ENCODE measurements at places on chromosomes 2 and 18. TPM values are rescaled to one million over a fixed set of nuclear protein-coding genes. Genes with fewer than 3 reads are reported as not detected.

DNA sequence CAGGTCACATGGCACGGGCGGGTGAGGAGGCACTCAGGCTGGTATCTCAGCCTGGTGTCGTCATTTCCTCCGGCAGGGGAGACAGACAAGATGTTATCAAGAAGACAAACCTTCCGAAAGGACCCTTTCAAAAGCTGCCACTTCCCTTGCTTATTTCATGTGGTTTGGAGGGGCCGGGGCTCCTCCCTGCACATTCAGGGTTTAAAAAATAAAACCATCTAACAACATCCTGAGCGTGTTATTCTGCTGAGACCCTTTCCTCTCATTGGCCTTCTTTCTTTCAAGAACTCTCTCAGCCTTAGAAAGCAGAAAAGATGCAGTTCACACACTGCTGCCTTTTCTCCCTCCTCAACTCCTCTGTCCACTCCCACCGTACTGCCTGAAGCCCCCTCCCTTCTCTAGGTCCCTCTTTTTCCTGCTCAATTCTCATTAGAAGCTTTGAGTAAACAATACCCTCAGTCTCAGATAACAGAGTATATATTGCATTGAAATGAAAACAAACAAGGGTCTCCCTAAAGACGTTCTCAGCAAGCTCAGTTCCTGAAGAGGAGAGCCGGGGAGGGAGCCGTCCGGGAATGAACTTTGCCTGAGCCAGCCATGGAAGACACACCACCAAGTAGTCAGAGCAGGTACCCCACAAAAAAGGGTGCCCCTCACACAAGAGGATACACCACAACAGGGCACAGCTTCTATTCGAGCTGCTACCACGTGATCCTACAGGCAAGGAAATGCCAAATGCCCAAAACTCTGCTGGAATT, 9.7 kb downstream of the SMAD7 start:
- DNase-seq = no peak

- DNase-seq = no peak
Measured at GRCh38 chr18:35484034-35484433, 13.7 kb downstream of the INO80C start.

GRCh38 chr2:161976295-161976694, 97.7 kb downstream of the DPP4 start:
- DNase-seq = no peak

- no peak for DNase-seq
Measured at GRCh38 chr18:57837917-57838548, 34.9 kb upstream of the ATP8B1 start.

DNA sequence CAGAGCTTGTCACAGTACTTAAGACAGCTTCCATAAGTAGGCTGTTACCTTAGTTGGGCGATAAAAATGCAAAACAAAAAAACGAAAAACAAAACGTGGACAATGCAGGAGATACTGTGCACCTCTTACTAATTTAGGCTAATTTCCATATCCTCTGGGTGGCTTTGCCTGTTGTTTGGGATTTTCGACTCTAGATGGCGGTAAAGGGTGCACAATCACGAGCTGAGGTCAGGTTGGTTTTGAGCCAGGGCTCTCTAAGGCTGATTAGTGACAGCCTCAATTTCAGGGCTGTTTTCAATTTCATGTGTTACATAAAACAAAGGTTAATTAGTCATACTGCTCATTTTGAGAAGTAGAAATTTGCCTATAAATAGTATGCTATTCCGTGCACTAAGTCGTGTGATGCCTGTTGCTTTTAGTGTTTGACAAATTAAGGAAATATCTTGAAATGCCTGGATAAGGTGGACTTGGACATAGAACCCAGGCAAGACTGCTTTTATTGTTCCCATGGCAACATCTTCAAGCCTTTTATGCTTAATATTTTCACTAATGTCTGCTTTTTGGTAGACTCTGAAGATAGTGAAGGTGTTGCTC, 493.1 kb downstream of the SOCS6 start:
- DNase-seq = no peak

GRCh38 chr2:53820711-53821110, 33.9 kb downstream of the ERLEC1 start:
- no peak for DNase-seq

- DNase-seq = no peak
Measured at GRCh38 chr18:23641937-23642666, 20.6 kb downstream of the ANKRD29 start.

GRCh38 chr2:27756544-27757498, 14.7 kb upstream of the MRPL33 start:
- no peak for DNase-seq

DNA sequence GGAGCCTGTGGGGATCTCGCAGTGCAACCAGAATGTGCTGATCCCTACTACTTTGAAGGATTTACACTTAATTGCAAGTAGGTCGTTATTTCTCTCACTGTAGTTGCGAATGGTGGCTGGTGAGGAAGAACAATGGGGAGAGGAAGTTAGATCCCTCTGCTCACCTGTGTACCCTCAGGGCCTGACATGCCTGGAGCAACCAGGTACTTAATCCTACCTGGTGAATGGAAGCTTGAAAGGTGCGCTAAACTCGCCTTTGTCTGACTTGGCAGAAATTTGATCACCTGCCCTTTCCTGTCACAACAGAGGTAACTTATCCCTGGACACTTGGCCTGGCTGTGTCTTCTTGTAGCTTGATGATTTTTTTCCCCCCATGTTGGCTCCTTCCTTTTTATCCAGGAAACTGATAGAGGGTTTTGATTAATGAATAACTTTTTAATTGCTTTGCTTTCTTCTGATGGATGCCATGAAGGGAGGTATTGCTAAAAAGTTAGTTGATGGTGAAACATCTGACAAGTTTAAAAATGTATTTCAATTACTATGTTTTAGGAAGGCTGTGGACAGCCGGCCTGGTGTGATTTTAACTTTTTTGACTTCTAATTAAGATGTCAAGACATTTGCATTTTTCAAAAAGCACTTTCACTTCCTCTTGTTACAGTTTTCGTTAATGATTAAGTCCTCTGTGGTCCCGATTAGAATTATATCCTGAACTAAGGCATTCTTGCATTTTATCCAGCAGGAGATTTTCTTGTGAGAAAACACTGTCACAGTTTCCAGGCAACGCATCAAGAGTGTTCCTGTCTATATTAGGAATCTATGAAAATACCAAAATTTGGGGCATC, 9.2 kb downstream of the SGPP2 start:
- DNase-seq = no peak

- DNase-seq = no peak
Measured at GRCh38 chr18:48441405-48441881, 32.3 kb upstream of the ZBTB7C start.

GRCh38 chr2:72115110-72116080, 32.3 kb downstream of the CYP26B1 start:
- no peak for DNase-seq

GRCh38 chr18:58249712-58250111, 205.7 kb downstream of the NEDD4L start:
- no peak for DNase-seq

DNA sequence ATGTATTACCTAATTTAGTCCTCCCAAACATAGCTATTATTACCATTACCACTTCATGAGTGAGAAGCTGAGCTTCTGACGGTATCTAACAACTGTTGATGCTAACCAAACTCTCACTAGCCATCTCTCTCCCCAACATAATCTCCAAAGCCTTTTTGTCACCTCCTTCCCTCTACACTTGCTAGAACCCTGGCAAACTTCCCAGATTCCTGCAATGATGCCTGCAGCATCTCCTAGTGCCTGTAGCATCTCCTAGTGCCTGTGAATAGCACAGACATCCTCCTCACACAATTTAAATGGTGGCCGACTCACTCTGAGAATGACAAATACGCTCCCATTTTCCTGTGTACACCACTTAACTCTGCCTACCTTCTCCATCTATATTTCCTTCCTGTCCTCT, 126.7 kb downstream of the STK39 start:
- DNase-seq = no peak

- no peak for DNase-seq
Measured at GRCh38 chr2:4295680-4296079, 592.3 kb downstream of the DCDC2C start.

DNA sequence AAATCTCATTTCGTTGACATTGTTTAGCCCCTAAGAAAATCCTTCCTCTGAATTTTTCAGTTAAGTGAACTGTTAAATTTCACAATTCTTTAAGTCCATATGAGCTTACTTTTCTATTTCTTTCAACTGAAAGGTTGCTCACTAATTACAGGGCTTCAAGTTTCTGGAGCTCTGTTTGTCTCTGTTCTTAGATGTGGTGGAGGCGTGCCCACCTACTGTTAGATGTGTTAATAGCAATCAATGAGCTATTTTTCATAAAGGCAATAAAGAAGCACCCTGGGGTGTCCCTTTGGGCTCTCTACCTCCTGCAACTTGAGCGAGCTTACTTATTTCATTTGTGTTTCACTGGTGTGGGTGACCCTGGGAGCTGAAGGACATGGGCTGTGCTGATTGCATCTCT, 25.0 kb downstream of the CREG2 start:
- DNase-seq = no peak

DNA sequence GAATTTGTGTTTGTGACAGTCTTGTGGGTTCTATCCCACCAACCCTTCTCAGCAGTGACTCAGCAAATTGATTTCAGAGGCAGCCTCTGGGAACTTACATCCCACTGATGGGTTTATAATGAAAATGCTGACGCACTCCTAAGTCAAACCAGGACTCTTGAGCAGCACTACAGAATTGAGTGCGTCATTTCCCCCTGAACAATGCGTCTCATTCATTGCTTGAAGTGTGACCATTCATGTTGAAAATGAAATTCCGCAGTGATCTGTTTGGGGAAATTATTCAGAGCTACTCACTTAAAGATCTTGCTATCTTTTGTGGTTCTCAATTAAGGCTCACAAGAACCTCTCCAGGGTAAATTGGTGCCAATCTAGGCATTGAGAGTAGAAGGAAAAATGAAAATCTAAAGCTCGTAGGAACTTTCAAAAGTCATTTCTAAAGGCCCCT, 417.7 kb upstream of the SLC14A2 start:
- DNase-seq = no peak

- DNase-seq = no peak
Measured at GRCh38 chr18:79763407-79763806, 34.3 kb upstream of the KCNG2 start.

GRCh38 chr18:44473394-44474066, 207.2 kb upstream of the SETBP1 start:
- no peak for DNase-seq

DNA sequence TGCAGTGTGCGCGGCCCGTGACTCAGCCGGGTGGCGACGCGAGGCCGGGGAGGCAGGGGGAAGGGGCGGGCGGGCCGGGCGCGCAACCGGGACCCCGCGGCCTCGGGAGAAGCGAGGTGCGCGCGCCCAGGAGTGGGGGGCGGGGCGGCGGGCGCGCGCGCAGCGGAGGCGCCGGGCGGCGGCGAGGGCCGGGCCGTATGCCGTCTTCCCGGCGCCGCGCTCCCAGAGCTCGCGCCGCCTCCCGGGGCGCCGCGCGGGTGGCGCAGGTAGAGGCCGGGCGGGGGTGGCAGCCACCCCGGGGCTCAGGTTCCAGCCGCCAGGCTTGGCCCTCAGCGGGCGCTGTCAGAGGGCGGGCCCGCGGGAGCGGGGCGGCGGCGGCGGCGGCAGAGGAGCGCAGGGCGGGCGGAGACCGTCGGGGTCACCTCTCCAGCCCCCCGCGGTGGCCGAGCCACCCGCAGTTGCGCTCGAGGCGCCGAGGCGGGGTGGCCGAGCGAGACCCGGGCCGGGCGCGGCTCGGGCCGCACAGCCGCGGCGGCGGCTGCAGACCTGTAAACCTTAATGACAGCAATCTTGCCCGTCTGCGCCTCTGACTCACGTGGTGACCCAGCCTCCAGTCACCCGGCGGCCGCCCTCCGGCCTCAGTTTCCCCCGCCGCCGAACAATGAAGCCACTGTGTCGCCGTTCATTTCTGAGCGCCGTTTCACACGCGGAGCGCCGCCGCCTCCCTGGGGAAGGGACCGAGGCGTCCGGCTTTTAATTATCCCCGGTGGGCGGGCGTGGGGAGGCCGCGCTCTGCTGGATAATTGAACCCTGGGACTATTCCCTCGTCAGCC, 25.3 kb upstream of the SMAD7 start:
- no peak for DNase-seq

- DNase-seq = no peak
Measured at GRCh38 chr2:113061896-113062770, 3.1 kb downstream of the IL36RN start.

TLX2 gene
- polyA plus RNA-seq = 0.14 TPM

DSG2 gene
- polyA plus RNA-seq = 51.5 TPM

ABCG5 gene
- polyA plus RNA-seq = 0.76 TPM

TANC1 gene
- 59.6 TPM for polyA plus RNA-seq

SERPINB13 gene
- polyA plus RNA-seq = not detected

GULP1 gene
- polyA plus RNA-seq = 63.9 TPM

ANKRD62 gene
- polyA plus RNA-seq = 0.06 TPM

MLPH gene
- 3.1 TPM for polyA plus RNA-seq

LIMS4 gene
- polyA plus RNA-seq = 1.6 TPM

ZNF519 gene
- 17.6 TPM for polyA plus RNA-seq

C2orf66 gene
- polyA plus RNA-seq = 0.27 TPM

ABCB6 gene
- 35.2 TPM for polyA plus RNA-seq

TXNDC2 gene
- 0.10 TPM for polyA plus RNA-seq

AGXT gene
- polyA plus RNA-seq = 1.7 TPM

FOXD4L1 gene
- polyA plus RNA-seq = 0.20 TPM

IL36RN gene
- not detected for polyA plus RNA-seq
